ENCODE measurements at places on chromosomes 5 and 9.
A peak's percentile ranks its signal among the peaks of the same experiment; 100 is the strongest.

DNA sequence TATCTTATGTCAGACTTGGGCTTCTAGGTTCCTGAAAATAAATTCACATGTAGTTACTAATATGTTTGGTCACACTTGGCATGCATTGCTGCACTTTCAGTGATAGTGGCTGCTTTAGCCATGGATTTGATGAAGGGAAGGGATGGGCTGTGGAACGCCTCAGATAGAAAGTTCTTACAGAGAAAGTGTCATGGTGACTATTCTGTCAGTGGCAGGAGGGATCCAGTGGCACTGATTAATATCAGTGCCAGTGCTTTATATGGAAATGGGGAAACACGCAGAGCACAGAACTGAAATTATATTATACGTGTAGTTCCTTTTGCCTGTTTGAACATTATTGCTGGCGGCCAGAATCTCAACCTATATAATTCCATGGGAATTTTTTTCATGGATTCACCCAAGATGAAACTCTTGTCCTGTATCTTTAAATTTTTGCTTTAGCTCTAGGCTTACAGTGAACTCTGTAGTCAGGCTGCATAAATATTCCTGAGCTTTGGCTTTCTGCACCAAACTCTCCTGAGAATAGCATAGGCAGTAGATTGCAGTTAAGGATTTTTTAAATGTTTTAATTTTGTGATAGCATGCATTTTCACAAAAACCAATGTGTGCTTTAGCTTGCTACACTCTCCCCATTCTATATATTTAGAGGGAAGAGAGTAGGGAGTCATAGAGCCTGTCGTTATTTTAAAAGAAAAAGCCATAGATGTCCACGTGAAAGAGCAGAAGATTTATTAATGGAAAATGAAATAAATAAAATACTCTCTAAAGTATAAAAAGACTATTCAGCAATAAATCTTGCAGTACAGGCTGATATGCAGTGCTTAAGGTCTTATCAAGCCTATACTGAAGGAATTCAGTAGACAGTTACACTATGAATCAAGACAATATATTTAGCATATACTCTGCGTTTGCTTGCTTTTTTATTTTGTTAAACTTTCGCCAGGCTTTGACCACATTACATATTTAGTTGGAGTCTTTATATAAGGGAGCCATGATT is 98.7 kb downstream of the EDIL3 start:
- no peak for DNase-seq

- no peak for DNase-seq
These were observed 6.0 kb downstream of the RPL12 start for GRCh38 chr9:127444921-127445850.

GRCh38 chr5:39376293-39376714 is 12.0 kb upstream of the C9 start:
- peak; percentile 51 for DNase-seq

GRCh38 chr5:15850939-15851341 is 328.7 kb downstream of the MARCHF11 start:
- DNase-seq = no peak

DNA sequence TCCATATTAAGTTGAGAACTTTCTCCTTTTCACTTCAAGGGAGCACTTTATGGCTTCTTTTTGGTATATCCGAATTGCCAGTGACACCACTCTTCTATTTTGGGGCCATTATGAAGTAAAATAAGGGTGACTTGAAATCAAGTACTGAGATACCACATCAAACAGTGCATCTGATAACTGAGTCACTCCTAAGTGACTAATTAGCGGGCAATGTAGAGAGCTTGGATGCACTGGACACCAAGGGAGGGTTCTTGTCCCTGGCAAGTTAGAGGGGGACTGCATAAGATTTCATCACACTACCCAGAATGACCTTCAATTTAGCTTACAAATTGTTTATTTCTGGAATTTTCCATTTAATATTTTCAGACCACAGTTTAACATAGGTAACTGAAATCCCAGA is 813.9 kb upstream of the CDH10 start:
- DNase-seq = no peak

GRCh38 chr9:128317629-128318028 is 4.6 kb downstream of the TRUB2 start:
- no peak for DNase-seq

DNA sequence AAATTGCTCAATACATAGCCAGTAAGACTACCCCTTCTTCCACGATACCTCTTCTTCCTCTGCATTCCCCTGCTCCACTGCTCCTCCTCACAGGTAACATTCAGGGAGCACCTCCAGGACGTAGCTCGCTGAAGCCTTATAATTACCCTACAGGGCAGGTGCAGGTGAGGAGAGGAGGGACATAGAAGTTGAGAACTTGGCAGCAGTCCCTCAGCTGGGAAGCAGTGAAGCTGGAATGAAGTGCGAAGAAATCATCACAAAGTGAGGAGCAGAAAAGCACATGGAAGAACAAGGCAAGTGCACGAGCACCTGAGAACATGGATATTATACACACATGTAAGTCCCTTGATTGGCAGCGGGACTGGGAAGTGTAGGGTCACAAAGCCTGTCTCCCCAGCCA is 118.2 kb downstream of the HSD17B3 start:
- no peak for DNase-seq

- DNase-seq = no peak
These were observed 129.9 kb downstream of the INSYN2B start for GRCh38 chr5:169850409-169850808.

- DNase-seq = peak; percentile 61
These were observed 17.7 kb upstream of the RNF180 start for GRCh38 chr5:64147849-64148441.

- no peak for DNase-seq
These were observed 14.3 kb upstream of the GPX3 start for GRCh38 chr5:151005950-151006576.

DNA sequence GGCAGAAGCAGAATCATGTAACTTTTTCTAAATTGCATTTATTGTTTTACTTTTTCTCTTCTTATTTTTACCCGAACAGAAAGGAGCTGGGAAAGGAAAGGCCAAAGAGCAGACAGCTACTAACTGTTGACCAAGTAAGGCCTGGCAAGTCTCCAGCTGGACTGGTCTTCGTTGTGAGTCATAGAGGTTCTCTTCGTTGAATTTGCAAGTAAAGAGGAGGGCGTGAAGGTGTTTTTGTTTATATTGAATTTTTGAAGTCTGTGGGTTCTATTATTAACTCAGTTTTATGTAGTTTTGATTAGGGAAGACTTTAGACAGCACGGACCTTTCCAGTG is 416.5 kb upstream of the CCNH start:
- peak; percentile 66 for DNase-seq

- no peak for DNase-seq
These were observed 217.0 kb downstream of the PCSK5 start for GRCh38 chr9:76107482-76107881.

DNA sequence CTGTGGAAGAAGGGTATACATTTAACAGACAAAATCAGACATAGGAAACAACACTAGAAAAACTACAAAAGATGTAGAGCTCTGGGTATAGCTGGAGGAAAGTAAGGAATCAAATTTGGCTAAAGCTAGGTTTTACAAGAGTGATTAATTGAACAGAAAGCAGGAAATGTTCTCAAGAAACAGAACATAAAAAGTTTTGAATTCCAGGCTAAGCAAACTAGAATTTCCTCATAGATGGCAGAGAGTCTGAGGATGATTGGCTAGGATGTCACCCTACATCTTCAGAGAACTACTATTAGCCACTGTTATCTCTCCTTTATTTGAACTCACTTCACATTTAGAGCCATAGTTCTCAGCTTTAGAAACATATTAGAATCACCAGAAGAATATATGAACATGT is 502.1 kb upstream of the PAPPA start:
- no peak for DNase-seq

DNA sequence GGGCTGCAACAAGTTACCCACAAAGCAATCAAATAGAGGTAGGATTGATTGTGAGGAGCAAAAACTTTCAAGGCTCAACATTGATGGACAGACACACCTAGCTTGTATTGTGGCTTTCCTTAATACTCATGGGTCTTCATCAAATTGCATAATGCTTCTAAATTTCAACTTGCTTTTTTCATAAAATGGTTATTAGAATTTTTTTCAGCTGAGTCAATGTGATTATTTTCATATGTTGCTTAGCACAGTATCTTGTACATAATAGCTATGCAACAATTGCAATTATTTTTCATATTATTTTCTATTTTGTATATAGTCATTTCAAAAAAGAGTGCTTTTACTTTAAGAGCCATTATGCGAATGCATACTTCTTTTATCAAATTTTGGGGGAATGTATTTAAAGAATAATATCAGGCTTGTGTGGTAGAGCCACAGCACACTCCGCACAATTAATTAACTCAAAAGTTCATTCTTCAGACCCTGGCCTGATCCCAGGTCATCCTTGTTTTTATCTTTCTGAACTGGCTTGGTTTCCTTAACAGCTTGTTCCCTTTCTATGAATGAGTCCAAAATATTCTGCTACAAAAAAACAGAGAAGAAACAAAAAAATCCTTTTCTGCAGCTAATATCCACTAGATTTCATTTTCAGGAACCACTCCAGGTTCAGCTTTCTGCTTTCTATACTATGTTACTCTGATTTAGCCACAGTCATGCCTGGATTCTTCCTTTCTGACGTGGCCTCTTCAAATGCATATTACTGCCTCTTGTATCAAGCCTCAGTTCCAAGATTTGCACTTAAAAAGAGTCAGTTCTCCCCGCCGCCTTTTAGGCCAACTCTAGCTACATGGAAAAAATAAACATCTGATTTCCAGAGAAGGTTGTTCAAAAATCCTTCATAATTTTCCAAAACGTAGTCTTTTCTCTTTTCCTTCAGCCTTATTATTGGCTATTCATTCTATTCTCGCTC is 45.3 kb upstream of the CDH9 start:
- DNase-seq = no peak

DNA sequence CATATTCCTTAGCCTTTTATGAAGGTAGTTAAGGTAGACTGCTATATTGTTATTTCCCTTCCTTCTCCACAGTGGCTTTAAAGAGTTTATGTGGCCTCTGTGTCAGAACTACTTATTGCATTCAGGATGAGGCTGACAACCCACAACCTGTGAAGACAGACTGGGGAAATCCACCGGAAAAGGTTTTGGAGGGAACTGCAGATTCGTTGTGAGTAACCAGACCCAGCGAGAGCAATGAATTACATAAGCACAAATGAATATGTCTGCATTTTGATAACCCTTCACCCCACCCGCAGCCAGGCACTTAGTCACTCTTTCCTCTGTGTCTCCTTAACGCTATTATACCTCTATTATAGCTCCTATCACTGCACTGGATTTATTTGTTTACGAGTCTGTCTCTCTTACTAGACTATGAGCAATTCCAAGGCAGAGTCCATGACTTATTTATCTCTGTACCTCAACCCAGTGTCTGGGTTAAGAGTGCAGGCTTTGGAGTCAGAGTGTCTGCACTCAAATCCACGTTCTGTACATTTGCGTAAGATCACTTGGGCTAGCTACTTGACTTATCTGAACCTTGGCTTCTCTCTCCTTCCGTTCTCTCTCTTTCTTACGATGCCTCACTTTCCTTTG is 19.2 kb downstream of the KCTD16 start:
- no peak for DNase-seq

DNA sequence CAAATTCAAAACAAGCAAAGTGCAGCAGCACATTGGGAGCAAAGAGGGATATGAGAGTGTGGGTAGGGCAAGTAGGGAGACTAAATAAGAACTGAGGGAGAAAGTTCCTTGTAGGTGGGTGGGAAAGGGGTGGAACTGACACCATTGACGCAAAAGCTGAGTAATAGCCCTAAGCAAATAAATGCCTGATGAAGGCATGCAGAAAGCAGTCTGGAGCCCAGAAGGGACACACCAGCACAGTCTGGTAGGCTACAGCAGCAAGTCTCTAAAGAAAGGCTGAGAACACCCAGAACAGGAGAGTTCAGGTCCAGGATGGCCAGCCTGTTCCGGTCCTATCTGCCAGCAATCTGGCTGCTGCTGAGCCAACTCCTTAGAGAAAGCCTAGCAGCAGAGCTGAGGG is at the start of gene INSL4:
TSS of gene INSL4 (plus strand) at position 208 of the 400 bp plus-strand sequence. CDS start at position 313, 105 bp downstream.
- DNase-seq = no peak

DNA sequence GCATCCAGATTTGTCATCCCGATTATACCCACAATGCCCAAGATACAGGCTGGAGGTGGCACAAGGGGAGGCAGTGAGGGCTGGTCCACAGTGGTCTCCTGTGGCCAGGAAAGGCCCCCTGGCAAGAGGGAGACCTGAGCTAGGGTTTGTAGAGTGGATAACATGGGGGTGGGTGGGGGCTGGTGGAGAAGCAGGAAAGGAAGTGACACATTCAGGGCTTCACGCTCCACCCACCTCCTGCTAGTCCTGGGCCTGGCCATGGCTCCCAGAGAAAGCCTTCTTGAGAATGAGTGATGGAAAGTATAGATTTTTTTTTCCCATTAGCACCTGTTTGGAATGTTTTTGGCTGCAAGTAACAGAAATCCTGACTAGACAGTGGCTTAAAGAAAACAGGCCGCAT is 81.3 kb downstream of the ANKRD33B start:
- DNase-seq = no peak

GRCh38 chr9:4375424-4376200 is 75.7 kb upstream of the GLIS3 start:
- no peak for DNase-seq

DNA sequence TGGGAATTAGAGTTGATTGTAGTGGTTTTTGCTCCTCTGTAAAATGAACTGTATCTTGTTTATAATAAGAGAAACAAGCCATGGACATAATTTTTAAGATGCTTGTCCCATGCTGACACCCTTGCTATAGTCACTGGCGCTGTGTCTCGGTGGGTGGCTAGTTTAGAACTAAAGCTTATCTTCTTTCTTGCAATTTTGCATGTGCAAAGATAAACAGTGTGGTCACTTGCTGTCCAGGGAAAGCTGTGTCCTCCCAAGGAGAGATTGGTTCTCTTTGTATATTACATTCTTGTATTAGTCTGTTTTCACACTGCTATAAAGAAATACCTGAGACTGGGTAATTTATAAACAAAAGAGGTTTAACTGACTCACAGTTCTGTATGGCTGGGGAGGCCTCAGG is 143.8 kb downstream of the MELK start:
- DNase-seq = no peak

DNA sequence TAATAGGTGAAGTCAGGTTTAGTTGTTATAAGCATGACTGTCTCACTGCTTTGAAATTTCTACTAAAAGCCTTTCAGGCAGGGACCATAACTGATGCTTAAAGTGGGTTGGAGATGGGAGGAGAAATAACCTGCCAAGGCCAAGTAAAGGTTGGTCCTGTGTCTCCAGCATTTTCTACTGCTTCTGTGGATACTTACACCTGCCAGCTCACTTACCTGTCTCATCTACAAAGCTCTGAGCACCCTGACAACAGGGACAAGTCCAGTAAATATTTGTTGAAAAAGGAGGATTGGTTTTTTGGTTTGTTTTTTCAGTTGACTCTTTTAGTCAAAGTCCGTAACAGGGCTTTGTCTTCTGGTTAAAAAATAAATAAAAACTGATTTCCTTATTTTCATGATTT is 38.6 kb downstream of the GRAMD2B start:
- peak; percentile 10 for DNase-seq

Data from T47D (cell line).